ENCODE measurements at places on chromosomes 12 and 14. TPM values are rescaled to one million over a fixed set of nuclear protein-coding genes. Genes with fewer than 3 reads are reported as not detected.

EXOC3L4 gene
- total RNA-seq: not detected

GRCh38 chr14:65961004-65961403 lies 525.2 kb upstream of the CCDC196 start:
- H3K4me3 ChIP-seq: no peak overlapping the region
- no peaks in the 10 kb centered on the region for H3K27me3 ChIP-seq
- H3K36me3 ChIP-seq: no peaks in the 10 kb centered on the region
- H3K4me1 ChIP-seq: peaks cover 13% of the 10 kb centered on the region
- no peak overlapping the region for H3K27ac ChIP-seq
- peak; percentile 81 for DNase-seq

CCDC92 gene
- 4.8 TPM for total RNA-seq

GRCh38 chr12:82912406-82912805 lies 225.7 kb downstream of the TMTC2 start:
- no peak for DNase-seq
- H3K4me3 ChIP-seq: no peak overlapping the region
- peaks cover 8% of the 10 kb centered on the region for H3K4me1 ChIP-seq

DNA sequence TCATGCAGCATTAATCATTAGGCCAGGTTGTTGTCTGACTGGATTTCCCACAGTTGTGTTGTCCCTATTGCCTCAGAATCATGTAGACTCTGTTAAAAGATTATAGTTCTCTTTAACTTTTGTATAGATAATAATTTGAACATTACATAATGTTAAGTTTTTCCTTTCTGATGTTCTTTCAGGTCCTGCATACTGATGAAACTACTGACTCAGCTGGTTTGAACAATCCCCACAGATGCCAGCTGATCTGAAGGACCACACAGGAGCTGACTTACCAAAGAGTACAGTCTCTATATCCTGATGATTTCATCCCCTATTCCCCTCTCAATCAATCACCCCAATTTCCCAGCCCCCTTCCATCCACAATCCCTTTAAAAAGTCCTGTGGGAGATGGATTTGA lies 341.2 kb upstream of the MGAT4C start:
- H3K4me3 ChIP-seq: no peak overlapping the region
- H3K36me3 ChIP-seq: no peaks in the 10 kb centered on the region
- no peaks in the 10 kb centered on the region for H3K27me3 ChIP-seq
- DNase-seq: no peak

- H3K27ac ChIP-seq: no peak overlapping the region
- H3K27me3 ChIP-seq: no peaks in the 10 kb centered on the region
- no peaks in the 10 kb centered on the region for H3K4me1 ChIP-seq
- no peak overlapping the region for H3K4me3 ChIP-seq
These were observed 2.1 kb upstream of the PTPRQ start for GRCh38 chr12:80441921-80442320.

Data from neural progenitor cell (in vitro differentiated cells).